ENCODE measurements at places on chromosomes 1 and 21.
A peak's percentile ranks its signal among the peaks of the same experiment; 100 is the strongest.

DNA sequence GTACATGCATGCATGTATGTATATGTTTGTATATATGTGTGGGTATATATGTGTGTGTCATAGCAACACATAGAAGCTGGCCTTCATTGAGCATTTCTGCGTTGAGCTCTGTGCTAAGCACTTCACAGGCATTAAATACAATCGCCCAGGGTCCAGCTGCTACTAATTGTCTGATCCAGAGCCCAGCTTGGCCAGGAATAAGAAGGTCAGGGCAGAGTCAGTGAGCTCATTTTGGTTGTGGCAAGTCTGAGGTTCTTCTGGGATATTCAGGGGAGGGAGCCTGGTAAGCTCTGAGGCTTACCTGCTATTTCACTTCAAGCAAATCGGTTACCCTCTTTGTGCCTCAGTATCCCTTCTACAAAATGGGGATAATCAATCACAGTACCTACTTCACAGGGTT is 59.6 kb downstream of the FOXO6 start:
- no peak for DNase-seq

- DNase-seq, result no peak
Measured at GRCh38 chr21:46515109-46515508, 56.4 kb downstream of the DIP2A start.

- DNase-seq, result peak; percentile 64
Measured at GRCh38 chr1:186183219-186183618, 191.8 kb downstream of the TPR start.

- no peak for DNase-seq
Measured at GRCh38 chr1:115643225-115643624, 1.5 kb downstream of the VANGL1 start.

GRCh38 chr1:194640322-194640721 is 1453.9 kb upstream of the B3GALT2 start:
- no peak for DNase-seq

DNA sequence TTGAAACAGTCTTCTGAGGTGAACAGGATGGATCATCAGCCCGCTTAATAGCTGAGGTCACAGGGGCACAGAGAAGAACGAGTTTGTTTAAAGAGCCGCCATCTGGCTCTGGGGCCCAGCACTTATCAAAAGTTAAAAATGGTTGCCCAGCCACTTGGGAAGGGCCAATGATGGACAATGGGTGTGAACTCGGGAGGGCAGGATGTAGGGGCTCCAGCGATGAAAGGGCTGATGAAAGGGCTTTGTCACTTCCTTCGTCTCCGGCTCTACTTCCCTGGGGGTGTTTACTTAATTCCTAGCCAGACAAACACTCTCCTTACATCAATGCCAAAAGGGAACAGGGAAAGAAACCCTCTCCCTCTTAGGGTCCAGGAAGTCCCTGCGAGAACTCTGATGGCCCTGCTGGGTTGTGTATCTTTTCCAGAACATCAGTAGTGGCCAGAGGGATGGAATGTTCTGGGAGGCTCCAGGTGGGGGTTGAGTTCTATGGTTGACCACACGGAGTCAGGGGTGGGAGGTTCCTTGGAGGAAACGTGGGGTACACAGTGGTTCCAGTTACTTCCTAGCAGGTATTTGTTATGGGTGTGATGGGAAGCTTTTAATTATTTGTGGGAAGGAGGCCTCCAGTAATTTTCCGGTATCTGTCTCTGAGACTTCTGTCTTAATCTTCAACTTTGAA is 9.0 kb upstream of the ABCG1 start:
- no peak for DNase-seq

- no peak for DNase-seq
Measured at GRCh38 chr1:81228926-81229325, 571.8 kb upstream of the ADGRL2 start.

- DNase-seq, result peak; percentile 5
Measured at GRCh38 chr1:110675060-110675791, 486 bp upstream of the KCNA3 start.

DNA sequence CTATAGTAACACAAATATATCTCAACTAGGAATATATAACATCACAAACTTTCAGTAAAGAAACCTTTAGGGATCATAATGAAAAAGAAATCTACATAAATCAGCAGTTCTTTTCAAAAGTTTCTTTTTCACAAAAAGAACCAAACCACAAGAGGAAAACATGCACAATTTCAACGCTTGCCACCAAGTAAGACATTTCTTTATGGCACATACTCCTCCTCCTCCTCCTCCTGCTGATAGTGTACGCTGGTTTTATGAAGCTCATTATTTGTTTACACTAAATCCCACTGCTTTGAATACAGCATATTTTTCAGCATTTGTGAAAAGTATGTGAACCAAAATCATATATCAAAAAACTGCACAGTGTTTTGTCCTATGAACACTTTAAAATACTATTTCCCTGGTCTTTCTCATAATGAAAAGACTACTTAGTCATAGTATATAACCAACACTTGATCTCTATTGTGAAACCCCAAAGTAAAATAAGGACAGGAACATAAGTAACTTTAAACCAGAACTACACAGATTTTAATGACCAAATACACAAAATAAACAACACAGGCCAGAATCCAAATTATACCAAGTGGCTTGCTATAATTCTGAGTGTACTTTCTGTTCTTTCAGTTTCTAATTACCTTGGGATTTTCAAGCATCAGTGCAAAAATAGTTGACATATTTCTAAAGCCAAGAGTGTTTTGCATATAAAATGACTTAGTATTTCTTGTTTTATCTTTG is 184.2 kb downstream of the EIF4G3 start:
- DNase-seq, result no peak

- no peak for DNase-seq
Measured at GRCh38 chr21:40686526-40686925, 160.4 kb downstream of the DSCAM start.

DNA sequence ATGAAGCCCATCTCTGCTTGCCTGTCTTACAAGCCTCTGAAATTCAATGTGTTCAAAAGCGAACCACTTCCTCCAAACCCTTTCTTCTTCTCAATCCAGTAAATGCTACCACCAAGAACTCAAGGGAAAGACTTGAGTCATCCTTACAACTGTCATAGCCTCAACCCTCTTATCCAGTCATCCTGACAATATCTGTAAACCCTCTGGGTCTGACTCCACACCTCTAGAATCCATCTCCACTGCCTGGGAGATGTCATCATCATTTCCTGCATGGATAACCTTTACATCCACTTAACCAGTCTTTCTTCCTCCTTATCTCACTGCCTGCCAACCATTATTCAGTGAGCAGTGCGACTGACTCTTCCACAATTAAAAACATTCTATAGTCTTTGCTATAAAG is 441.1 kb downstream of the SETD4 start:
- DNase-seq, result no peak

- no peak for DNase-seq
Measured at GRCh38 chr1:64901663-64902062, 64.7 kb downstream of the JAK1 start.

DNA sequence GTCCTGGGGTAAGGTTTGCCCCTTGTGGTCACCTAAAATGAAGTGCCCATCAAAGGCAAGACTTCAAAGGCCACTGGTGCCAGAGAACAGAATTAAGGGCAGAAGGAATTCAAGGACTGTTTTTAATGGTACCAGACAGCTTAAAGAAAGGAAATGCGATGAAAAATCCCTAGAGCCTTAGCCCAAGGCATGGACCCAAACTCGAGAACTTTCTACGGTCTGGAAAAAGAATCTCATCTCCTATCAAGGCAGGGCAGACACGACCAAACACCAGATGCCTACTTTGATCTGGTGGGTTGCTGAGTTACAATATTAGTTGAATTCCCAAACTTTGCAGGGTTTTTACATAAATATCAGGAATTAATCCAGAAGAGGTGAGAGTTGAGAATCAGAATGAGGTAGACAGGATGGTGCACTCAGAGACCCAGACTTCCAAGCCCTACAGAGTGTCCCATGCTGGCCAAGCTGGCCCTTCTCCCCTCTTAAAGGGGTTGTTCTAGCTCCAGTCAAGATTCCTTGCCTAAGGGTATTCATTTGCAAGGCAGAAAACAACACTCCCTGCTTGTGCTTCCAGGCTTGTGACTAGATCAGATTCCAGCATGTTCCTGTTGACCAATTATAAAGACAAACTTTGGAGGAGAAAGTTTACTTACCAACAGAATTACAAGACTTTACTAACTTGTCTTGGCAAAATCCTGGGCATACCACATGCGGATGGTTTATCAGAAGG is 48.0 kb downstream of the EDN2 start:
- no peak for DNase-seq

GRCh38 chr1:30806381-30807317 is 49.1 kb upstream of the LAPTM5 start:
- no peak for DNase-seq

DNA sequence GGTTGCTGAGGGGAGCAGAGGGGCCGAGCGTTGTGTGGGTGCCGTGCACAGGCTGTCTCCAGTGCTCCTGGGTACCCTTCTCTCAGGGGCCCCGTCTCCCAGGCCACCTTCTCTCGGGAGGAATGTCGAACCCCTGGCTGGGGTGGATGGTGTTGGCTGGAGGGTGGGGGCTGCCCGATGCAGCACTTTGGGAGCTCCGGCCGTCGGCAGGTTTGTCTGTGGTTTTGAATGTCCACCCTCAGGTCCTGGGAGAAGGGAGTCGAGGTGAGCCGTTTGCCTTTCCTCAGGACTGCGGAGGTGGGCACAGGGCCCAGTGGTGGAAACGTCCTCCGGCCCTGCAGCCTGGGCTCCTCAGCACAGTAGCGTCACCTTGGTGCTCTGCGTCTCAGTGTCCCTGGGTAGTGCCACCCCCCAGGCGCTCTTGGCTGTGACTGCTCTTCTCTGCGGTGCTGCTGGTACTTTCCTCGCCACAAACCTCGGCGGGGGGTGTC is 14.5 kb downstream of the SLX9 start:
- no peak for DNase-seq

- DNase-seq, result no peak
Measured at GRCh38 chr1:171715813-171716251, 26.0 kb downstream of the VAMP4 start.

DNA sequence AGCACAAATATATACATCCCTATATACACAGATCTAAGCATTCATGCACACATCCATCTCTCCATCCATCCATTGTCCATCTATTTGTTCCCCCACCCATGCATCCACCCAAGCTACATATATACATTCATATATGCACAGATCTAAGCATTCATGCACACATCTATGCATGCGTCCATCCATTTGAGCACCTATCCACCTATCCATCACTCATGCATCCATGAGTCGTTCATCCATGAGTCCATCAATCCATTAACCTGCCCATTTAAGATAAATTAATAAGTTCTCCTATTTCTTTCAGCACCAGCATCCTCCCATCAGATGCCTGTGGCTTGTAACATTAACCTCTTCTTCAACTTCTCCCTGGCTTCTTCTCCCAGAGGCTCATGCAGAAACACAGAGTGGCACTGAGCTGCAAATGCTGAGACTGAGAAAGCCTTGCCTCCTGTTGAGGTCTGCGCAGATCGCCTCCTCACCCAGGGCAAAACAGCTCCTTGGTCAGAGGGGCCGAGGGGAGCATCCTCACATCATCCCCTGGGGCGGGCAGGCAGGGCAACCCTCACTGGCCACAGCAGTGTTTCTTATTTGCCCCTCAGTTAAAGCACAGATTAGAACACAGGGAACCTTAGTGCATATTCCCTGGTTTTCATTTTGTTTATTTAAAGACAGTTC is 17.4 kb upstream of the PDE9A start:
- no peak for DNase-seq
